ENCODE measurements at places on chromosomes 5 and 9. TPM values are rescaled to one million over a fixed set of nuclear protein-coding genes. Genes with fewer than 3 reads are reported as not detected.

DNA sequence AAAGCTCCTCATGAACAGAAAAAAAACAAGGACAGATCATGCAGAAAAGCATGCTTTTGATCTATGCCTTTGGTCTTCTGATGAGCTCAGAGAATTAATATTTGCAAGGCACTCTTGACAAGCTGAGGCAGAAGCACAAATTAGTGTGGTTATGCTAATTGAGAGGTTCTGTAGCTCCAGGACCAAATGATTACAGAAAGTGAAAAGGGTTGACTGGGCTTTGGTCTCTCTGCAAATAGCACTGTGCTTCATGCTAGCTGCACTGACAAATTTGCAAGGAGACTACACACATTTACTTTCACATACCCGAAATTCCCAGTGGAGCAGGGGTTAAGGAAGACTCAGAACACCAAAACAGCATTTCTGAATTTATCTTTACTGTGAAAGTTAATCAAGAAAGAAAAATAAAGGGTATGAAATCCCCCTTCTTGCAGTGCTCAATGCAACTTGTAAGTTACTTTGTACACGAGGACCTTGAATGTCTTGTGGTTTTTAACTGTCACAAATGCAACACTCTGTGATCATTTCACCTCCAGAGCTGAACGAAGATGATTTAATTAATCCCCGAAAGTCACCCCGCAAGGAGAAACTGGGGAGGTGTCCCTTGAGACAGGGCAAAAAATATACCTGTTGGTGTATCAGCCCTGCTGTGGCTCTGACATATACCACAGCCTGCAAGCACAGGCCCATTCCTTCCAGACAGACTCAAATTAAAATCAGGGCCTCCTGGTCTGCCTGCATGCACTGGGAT lies 11.9 kb downstream of the RAPGEF1 start:
- DNase-seq, result no peak

DNA sequence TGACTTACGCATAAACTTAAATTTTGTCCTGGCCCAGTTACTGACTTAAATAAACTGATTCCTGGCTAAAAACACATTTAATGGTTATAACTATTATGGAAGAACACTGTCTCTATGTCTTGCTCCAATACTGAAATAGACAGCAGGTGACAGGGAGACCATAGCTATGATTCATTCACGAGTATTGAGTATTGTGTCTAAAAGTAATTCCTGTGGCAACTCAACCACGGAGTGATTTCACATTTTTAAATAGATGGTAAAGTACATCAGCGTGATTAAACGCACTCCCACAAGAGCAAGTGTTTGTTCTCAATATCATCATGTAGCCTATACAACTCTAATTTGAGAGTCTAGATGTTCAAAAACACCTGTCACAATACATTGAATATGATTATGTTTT lies 35.9 kb upstream of the PCSK1 start:
- DNase-seq, result no peak

GRCh38 chr5:36383942-36384341 lies 82.2 kb upstream of the RANBP3L start:
- no peak for DNase-seq

Gene TNC
- 265 TPM for polyA plus RNA-seq

Gene GARIN3
- not detected for polyA plus RNA-seq

Gene SLC35D2
- 24.1 TPM for polyA plus RNA-seq

Data from AG04450 (cell line).